ENCODE measurements at places on chromosomes 3 and 15. TPM values are rescaled to one million over a fixed set of nuclear protein-coding genes. Genes with fewer than 3 reads are reported as not detected.

FBXL2 gene
- polyA plus RNA-seq = 31.3 TPM

GRCh38 chr15:92657486-92657885 is 1.9 kb upstream of the FAM174B start:
- DNase-seq = no peak

DNA sequence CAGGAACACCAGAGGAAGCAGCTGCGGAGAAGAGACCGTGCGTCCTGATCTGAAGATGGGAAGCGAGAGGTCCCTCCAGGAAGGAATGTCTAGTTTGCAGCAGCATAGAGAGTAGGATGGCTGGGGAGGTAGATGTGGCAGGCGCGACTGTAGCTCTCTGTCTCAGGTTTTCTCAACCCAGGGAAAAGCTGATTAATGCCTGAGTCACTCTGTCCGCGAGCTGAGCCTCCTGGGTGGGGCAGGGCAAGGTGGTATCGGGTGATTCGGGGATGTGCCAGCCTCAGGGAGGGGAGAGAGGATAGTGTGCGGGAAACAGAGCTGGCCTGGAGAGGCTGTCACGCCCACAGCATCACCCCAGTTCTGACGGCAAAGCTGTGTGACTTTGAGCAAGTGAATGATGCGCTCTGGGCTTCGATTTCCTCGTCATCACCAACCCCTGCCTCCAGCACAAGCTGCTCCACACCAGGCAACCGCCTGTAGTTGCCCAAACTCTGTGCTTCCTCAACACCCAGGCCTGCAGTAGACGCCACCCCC is 28.4 kb downstream of the CPN2 start:
- DNase-seq = peak; percentile 94

GRCh38 chr15:29043736-29044502 is 158.1 kb downstream of the APBA2 start:
- DNase-seq = no peak

DNA sequence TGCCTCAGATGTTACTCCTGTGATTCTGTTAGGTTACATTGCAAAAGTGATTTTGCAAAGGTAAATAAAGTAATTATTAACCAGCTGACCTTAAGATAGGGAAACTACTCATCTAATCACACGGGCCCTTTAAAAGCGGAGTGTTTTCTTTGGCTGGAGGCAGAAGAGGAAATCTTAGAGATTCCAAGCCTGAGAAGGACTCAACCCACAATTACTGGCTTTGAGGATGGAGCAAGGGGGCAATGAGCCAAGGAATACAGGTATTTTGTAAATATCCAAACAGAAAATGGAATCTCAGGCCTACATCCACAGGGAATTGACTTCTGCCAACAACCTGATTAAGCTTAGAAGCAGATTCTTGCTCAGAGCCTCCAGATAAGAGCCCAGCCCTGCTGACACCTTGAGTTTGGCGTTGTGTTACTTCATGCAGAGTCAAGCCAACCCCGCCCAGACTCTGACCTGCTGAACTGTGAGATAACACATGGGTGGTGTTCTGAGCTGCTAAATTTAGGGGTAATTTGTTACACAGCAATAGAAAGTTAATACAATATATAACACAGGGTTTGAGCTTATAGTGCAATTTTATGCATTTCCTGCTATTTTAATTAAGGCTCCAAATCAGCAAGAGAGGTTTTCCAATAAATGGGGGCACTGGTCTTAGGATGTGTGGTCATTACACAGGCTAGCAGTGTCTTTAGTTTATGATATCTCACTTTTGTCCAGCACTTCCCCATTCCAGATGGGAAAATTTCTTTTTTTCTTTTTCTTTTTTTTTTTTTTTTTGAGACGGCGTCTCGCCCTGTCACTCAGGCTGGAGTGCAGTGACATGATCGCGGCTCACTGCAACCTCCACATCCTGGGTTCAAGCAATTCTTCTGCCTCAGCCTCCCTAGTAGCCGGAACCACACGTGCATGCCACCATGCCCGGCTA is 19.5 kb downstream of the NFKBIZ start:
- DNase-seq = no peak

DNA sequence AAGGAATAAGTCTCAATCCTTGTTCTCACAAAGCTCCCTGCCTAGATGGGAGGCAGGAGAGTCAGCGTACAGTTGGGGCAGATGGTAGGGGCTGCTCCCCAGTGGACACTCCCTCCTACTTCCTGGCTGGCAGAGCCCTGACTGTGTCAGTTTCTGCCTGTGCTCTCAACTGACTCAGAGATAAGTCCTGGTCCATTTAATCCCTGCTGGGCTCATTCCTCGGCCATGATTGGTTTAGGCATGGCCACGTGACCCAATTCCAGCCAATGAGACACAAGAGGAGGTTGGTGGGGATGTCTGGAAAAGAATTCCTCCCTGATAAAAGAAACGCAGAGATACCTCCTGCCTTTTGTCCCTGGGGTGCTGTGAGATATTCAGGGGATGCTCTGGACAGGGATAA is 118.1 kb upstream of the SLC6A11 start:
- no peak for DNase-seq

CFAP92 gene
- 0.26 TPM for polyA plus RNA-seq

CFAP100 gene
- polyA plus RNA-seq = not detected

DNA sequence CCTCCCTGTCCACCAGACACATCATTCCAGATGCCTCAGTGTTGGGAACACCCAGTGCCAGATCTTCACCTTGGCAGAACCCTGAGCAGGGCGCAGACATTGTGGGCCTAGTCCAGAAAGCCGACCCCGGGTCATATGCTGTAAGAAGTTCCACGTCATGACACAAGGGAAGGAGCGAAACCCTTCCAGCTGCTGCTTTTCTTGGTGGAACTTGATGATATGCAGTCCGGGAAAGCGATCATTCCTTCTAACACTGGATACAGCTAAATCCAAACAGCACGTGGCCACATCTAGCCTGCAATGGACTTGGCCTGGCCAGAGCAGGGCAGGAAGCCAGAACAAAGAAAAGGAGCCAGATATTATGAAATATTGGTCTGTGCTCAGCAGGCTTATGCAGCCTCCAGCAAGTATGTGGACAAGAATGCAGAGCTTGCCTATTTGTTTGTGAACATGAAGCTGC is 22.0 kb downstream of the GASK1A start:
- DNase-seq = no peak

- no peak for DNase-seq
Measured at GRCh38 chr3:108528459-108529252, 18.3 kb upstream of the MYH15 start.

- no peak for DNase-seq
Measured at GRCh38 chr15:23532024-23532423, 33.5 kb upstream of the MKRN3 start.

GRCh38 chr3:156135921-156136638 is 15.7 kb downstream of the KCNAB1 start:
- DNase-seq = no peak

GRCh38 chr3:194333212-194333980 is 17.7 kb downstream of the CPN2 start:
- DNase-seq = no peak

DNA sequence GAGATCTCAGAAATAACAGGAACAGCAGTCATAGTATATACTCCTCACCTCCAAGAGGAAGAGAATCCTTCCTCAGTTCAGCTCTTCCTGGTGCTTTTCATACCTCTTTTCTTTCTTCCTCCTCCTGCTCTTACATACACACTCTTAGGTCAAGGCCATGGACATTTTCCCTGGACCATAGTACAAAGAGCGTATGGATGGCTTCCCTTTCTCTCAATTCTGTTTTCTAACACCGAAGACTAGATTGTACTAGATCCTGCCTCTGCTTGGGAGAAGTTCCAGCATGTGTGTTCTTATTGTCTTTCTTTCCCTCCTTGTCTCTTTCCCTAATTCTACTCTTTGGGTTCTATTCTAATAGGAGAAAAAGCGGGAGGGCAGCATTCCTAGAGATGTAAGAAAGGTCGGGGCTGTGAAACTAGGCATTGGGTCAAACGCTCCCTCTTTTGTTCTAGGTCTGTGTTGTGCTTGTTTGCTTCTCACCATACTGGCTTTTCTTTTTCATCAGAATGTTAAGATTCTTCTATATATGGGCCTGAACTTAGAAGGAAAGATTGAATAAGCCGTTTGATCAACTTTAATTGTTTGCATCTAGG is 77.4 kb downstream of the VPS8 start:
- DNase-seq = no peak

POPDC2 gene
- polyA plus RNA-seq = 0.48 TPM

- DNase-seq = no peak
Measured at GRCh38 chr3:184663756-184664155, 48.1 kb downstream of the MAGEF1 start.

- DNase-seq = no peak
Measured at GRCh38 chr3:160677459-160677881, 510 bp downstream of the ARL14 start.

GRCh38 chr3:150091626-150092025 is 120.9 kb upstream of the PFN2 start:
- DNase-seq = no peak

GRCh38 chr3:3589715-3590130 is 209.5 kb upstream of the LRRN1 start:
- no peak for DNase-seq

PRSS50 gene
- polyA plus RNA-seq = not detected

- peak; percentile 2 for DNase-seq
Measured at GRCh38 chr3:129087138-129087702, 26.6 kb downstream of the GP9 start.

DNA sequence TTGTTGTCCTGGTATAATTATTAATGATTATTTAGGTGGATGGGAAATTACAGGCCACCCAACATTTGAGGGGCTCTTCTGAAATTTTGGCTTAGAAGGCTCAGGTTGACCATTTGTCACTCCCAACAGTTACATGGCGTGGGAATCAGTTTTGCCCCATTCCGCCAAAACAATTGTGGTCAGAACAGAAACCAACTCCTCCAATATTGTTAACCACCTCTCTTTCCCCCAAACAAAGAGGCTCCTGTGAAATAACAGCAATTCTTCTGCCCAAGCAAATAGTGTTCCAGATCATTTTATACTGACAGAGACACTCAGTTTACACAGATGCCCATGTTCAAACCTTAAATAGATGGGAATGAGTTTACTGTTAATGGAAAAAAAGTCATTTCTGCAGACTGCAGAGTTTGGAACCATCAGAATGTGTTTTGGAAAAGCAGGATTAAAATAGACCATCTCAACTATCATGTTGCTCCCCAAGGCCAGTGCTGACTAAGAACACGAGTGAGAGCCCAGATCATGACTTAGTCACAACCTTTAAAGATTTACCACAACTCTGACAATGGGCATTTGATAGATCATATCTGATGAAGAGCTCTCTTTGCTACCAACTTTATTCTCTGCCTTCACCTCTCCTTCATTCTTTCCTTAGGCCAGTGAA is 102.1 kb downstream of the DUT start:
- DNase-seq = no peak

DNA sequence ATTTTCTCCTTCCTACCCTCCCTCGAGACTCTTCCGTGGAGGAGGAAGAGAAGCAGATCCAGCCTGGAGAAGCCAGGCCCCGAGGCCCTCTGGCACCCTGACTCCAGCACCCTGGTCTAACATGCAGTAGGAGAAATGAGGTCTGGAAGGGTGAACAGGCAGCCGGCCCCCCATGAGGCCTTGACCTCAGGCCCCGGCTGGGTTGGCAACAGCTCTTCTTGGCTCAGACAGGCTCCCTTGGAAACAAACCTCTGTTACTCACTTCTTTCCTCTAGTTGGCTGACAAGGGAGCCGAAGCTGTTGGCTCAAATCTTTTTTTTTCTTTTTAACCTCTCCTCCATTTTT is 73.4 kb downstream of the CPN2 start:
- DNase-seq = no peak

GRCh38 chr3:77562089-77562488 is 522.2 kb downstream of the ROBO2 start:
- no peak for DNase-seq

DNA sequence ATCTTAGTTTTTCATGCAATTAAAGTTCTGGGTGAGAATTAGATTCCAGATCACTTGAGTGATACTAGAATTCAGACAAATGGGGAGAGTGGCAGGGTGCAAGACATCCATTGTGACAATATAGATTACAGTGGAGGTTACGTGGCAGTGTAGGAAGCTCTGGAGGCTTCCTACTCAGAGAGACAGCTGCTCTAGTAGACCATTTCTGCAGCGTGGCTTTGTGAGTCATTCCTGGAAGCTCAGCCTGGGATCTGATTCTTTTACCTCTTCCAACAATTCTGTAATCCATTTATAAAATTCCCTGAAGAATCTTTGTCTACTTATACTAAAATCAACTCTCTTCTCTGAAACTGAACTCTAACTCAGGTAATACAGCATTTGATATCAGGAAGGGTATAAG is 90.4 kb upstream of the ASB14 start:
- no peak for DNase-seq

GRCh38 chr3:32106929-32107362 is 526 bp downstream of the GPD1L start:
- no peak for DNase-seq

DAZL gene
- not detected for polyA plus RNA-seq

KCNMB3 gene
- polyA plus RNA-seq = 0.31 TPM

DNA sequence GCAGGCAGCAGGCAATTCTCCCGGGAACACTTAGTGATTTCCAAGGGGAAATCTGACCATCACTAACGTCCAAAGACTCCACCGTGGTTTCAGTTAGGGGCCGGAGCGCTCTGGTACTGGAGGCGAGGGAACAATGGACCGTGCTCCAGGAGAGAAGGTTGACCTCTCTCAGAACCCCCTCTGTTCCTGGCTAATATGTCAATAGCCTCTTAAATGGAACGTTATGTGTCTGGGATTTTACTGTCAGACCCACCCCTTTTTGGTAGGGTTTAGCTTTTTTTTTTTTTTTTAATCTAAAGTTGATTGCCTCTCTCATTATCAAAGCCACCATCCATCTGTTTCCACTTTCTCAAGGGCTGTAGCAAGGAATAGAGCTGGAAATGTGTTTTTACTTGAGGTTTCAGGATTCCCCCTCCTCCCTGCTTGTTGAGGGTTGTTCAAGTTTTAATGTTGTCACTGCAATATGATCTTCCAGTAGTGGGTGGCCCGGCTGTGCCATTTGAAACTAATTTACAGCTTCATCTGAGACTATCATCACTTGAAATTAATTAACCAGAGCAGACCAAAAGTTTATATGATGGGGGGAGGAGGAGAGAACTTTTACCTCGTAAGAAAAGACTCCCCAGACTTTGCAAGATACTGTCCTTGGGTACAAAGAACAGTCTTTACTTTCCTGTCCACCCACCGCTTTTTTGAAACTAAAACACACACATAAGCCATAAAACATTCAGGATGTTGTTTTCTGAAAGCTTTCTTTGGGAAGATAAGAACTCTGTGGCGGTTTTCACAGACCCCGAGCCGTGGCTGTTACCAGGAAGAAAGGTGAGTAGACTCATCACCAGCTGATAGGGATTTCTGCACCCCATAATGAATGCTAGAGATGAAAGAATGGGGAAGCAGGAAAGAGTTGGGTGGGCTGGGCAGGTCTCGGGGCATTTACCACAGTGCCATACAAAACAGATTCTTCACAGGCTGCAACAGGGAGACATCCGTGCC is 187.8 kb downstream of the UACA start:
- DNase-seq = no peak

STIMATE gene
- 8.3 TPM for polyA plus RNA-seq

DNA sequence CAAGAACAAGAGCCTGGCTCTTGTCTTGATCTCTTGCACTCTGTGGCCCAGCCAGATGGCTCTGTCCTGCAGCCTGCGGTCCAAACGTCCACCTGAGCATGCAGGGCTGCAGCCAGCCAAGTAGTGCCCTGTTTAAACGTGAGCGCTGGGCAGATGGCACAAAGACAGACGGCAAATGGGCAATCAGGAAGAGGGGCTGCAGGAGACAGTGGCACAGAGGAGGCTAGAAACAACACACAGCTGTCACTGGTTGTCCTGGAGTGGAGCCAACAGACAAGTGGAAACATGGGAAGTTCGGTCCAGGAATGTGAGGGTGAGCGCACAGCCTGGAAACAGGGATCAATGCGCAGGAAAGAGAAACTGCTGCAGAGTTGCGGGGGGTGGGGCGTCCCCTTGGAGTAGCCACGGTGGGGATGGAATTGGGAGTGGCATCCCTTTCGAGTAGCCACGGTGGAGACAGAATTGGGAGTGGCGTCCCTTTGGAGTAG is 10.7 kb upstream of the ZXDC start:
- DNase-seq = no peak
